ENCODE measurements at places on chromosomes 7 and 10. TPM values are rescaled to one million over a fixed set of nuclear protein-coding genes. Genes with fewer than 3 reads are reported as not detected.

Gene SLC29A4
- 22.3 TPM for polyA plus RNA-seq

GRCh38 chr7:12888717-12889116 lies 201.3 kb downstream of the ARL4A start:
- DNase-seq, result no peak

DNA sequence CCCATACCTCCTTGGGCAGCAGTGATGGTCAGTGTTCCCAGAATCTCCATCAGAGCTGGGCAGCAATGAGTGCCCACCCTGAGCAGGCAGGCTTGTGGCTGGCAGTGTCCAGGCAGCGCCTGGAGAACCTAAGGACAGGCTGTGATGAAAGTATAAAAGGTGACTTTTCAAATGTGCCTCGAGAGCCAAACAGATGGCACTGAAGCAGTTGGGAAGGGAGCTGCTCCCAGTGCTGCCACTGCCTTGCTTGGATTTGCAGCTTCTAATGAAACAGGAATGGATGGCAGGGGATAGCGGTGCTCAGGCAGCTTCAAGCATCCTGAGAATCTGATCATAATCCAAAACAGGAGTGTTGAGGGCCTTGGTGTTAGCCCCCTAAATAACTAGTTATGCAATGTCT lies 179.8 kb upstream of the AOAH start:
- no peak for DNase-seq

GRCh38 chr10:6037422-6037821 lies 24.7 kb downstream of the IL2RA start:
- DNase-seq, result no peak

Gene CYP2C18
- polyA plus RNA-seq, result 0.33 TPM

- no peak for DNase-seq
Observed at GRCh38 chr7:41428381-41428780, 274.5 kb downstream of the INHBA start.

DNA sequence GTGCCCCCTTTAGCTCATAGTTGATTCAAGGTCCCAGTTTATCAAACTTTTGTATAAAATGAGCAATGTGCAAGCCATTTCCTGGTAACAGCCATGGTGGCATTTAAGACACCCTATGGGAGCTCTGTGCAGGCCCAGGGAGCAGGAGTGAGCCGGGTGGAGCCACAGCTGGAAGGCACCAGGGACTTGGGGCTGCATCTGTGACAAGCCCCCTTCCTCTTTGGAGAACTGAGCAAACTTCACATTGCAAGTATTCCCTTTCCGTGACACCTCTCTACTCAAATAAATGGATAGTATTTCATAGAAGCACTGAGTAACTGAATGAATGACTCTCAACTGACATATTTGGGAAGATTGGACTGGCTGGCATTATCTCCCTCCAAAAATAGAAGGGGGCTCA lies 558.7 kb upstream of the FOXK1 start:
- DNase-seq, result no peak

Gene PDZD7
- polyA plus RNA-seq, result 3.8 TPM

GRCh38 chr10:119541459-119542356 lies 811 bp downstream of the RGS10 start:
- no peak for DNase-seq

GRCh38 chr7:50633414-50633710 lies 68.2 kb upstream of the DDC start:
- no peak for DNase-seq

Gene BLNK
- 59.3 TPM for polyA plus RNA-seq

Gene CYP2C19
- polyA plus RNA-seq, result 0.09 TPM

Gene GPRIN2
- 5.1 TPM for polyA plus RNA-seq

DNA sequence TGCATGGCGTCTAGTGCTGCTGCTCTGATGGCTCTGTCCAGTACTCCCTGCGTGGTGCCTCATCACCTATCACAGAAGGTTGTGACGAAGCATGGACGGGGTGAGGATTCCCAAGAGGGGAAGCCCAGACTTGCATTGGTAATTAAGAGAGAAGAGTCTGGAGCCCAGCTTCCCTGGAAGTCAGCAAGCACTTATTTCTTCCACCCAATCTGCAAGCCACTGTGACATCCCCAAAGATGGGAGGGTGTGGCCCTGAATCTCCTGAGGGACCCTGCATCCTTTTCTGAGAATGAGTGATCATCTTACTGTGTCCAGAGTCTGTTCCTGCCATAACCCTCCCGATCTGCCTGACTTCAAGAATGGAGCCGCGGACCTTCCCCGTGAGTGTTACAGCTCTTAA lies 166.7 kb downstream of the PTPN20 start:
- DNase-seq, result no peak

Gene TCAF2
- 2.4 TPM for polyA plus RNA-seq

DNA sequence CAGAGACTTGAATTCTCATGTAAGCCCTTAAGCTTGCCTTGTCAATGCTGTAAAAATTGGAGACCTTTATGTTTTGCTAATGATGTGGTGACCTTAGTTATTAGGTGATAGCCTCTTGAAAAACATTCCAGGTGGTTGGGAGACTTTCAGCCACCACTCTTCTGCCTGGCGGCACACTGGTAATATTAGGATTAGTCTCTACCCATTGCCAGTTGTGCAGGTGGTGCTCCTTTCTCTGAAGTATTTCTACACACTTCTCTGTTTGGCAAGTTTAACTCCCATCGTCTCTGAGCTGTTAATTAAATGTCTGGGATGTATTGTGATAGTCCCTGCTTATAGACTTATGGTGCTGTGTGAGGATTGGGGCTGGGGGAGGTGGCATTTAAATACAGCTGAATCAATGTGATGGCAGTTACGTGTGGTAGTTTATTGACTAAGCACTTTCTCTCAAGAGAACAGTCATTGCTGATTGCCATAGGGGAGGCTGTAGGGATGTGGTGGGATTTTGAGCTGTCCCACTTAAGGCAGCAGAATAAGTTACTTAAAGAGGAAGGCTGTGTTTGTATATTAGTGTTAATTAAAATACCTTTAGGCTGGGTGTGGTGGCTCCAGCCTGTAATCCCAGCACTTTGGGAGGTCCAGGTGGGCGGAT lies 61.7 kb downstream of the DAGLB start:
- no peak for DNase-seq

Gene PDGFA
- 58.4 TPM for polyA plus RNA-seq

DNA sequence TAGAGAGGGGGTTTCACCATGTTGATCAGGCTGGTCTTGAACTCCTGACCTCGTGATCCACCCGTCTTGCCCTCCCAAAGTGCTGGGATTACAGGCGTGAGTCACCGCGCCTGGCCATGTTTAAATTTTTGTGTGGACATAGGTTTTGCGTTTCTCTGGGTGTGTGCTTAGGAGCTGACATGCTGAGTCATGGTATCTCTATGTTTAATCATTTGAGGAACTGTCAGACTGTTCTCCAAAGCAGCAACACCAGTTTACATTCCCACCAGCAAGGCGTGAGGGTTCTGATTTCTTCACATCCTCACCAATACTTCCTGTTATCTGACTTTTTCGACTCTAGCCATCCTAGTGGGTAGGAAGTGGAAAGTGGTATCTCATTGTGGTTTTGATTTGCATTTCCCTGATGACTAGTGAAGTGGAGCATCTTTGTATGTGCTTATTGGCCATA lies 153.7 kb downstream of the DNAJB6 start:
- DNase-seq, result no peak

Gene DNAJC12
- polyA plus RNA-seq, result 15.9 TPM

Gene SFXN3
- 22.1 TPM for polyA plus RNA-seq

GRCh38 chr7:47639495-47640110 lies 57.7 kb upstream of the TNS3 start:
- no peak for DNase-seq

DNA sequence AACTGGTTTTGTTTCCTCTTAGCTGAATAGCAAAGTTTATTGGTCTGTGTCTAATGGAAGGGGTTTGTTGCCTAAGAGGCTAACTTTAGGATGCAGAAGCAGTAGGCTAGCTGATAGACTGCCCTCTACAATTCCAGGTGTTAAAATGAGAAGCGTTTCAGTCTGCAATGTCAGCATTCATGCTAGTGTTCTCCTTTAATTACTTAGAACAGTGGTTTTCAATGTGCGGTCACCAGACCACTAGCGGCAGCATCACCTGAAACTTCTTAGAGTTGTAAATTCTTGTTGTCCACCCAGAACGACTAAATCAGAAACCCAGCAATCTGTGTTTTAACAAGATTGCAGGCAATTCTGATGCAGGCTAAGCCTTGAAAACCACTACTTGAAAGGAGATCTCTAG lies 392.9 kb downstream of the IPMK start:
- DNase-seq, result no peak

- no peak for DNase-seq
Observed at GRCh38 chr7:104845557-104845956, 168.4 kb upstream of the KMT2E start.

GRCh38 chr10:99788598-99789256 lies 6.3 kb downstream of the ABCC2 start:
- DNase-seq, result no peak

DNA sequence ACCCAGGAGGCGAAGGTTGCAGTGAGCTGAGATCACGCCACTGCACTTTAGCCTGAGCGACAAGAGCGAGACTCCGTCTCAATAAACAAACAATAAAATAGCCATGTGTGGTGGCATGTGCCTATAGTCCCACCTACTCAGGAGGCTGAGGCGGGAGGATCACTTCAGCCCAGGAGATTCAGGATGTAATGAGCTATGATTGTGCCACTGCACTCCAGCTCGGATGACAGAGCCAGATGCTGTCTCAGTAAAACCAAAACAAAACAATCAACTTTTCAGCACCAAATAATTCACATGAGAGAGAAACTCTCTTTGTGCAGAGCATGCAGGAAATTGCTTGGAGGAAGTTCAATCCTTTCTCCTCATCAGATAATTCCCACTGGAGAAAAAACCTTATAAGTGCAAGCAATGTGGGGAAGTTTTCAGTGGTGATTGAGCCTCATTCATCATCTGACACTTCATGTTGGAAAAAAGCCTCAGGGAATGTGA lies 13.4 kb upstream of the FIS1 start:
- no peak for DNase-seq

Gene PAPOLB
- polyA plus RNA-seq, result 0.11 TPM

Gene MYH16
- polyA plus RNA-seq, result 0.10 TPM

GRCh38 chr10:49666054-49666615 lies 13.3 kb upstream of the C10orf53 start:
- no peak for DNase-seq

Gene POLL
- polyA plus RNA-seq, result 33.7 TPM

Gene LRMDA
- 19.6 TPM for polyA plus RNA-seq

Gene NKX1-2
- 0.01 TPM for polyA plus RNA-seq

Gene AKR1C2
- polyA plus RNA-seq, result 5.9 TPM

Data from right renal pelvis (tissue), 4 donors.